ENCODE measurements at places on chromosomes 1 and 21. TPM values are rescaled to one million over a fixed set of nuclear protein-coding genes. Genes with fewer than 3 reads are reported as not detected.

Gene ANGPTL1
- 1.1 TPM for total RNA-seq

Gene F3
- total RNA-seq: 40.7 TPM

Gene TNFSF4
- total RNA-seq: 0.85 TPM

Gene TEKT2
- not detected for total RNA-seq

Gene FMO3
- total RNA-seq: 0.16 TPM

Gene ICOSLG
- under 0.01 TPM for total RNA-seq

Gene AKIRIN1
- 51.1 TPM for total RNA-seq

Gene TRIM58
- 1.9 TPM for total RNA-seq
